AG09319 (cell line): ENCODE measurements at places on chromosomes 4 and X.

GRCh38 chr4:79050541-79050880, 111.3 kb upstream of the PAQR3 start:
- no peak for DNase-seq

GRCh38 chr4:56158483-56158882, 209.7 kb downstream of the CEP135 start:
- DNase-seq = no peak

GRCh38 chrX:48835524-48836329, at the start of gene PCSK1N:
Gene PCSK1N (minus strand): TSS chrX:48835610. CDS start chrX:48835532, 78 bp downstream.
- DNase-seq = no peak

GRCh38 chr4:138954428-138954827, 61.2 kb upstream of the NOCT start:
- no peak for DNase-seq

GRCh38 chr4:108561116-108561515, 59.3 kb upstream of the RPL34 start:
- DNase-seq = no peak

DNA sequence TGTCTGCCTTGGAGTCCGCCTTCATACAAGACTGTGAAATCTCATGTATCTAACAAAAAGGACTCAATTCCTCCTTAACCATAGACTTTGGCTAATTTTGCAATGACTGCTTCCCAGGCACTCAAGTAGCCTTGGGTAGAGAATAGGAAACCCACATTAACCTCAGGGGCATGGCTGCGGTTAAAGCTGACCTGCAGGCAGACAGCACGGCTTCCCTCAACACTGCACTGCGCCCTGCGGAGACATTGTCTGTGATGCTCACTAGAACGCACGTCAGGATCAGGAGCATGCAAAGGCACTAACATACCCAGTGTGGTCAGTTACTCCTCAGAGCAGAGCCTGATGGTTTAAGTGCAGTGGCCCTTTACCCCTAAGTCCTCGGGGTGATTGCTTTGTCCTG, 10.3 kb upstream of the GPR143 start:
- DNase-seq = no peak

GRCh38 chrX:9880870-9881269, 86.3 kb upstream of the CLDN34 start:
- no peak for DNase-seq
